ENCODE measurements at places on chromosomes 13 and 19.

DNA sequence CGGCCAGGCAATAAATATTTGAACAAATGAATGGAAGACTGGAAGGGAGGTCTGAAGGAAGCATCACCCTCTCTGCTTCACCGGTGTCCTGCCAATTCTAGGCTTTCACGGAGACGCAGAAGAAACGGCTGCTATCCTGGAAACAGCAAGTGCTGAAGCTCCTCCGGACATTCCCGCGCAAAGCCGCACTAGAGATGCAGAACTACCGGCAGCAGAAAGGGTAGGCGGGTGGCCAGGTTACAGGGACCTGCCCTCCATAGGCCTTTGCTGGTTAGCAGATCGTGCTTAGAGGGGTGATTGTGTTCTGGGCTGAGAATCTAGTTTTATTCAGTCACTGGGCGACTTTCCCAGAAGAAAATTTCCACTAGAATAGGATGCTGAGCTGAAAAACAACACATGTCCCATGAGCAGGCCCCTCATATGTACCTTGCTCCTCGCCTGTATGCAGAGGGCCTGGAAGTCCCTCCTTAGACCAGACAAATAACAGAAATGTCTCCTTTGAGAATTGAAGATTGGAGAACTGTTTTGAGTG, 11.0 kb downstream of the PAF1 start:
- no peak for DNase-seq

- no peak for DNase-seq
Measured at GRCh38 chr13:98280176-98280510, 103.1 kb upstream of the RNF113B start.

- DNase-seq: no peak
Measured at GRCh38 chr13:43237616-43238015, 214.2 kb downstream of the DNAJC15 start.

DNA sequence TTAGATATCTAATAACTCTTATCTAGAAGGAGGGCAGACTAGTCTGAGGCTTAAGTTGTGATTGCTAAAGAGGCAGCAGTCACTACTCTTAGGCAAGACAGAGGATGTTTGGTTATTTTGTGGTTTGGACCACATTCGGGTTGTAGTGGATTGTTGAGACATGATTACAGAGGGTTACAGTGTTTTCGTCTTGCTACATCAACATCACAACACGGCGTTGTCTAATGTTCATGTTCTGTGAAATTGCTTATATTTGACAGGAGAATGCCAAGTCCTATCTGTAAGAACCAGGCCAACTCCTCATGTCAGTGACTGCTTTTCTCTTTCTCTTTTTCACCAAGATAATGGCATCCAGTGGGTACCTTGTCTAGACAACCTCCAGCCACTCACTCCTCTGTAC, 16.8 kb upstream of the TM9SF2 start:
- DNase-seq: no peak

- no peak for DNase-seq
Measured at GRCh38 chr13:75071395-75071794, 410.6 kb downstream of the TBC1D4 start.

Measured in T47D (cell line).